ENCODE measurements at places on chromosomes 3 and 15.

GRCh38 chr3:141914311-141914710 is 37.9 kb downstream of the ATP1B3 start:
- no peak for DNase-seq

- no peak for DNase-seq
Measured at GRCh38 chr3:170359178-170359704, 1.7 kb downstream of the SKIL start.

DNA sequence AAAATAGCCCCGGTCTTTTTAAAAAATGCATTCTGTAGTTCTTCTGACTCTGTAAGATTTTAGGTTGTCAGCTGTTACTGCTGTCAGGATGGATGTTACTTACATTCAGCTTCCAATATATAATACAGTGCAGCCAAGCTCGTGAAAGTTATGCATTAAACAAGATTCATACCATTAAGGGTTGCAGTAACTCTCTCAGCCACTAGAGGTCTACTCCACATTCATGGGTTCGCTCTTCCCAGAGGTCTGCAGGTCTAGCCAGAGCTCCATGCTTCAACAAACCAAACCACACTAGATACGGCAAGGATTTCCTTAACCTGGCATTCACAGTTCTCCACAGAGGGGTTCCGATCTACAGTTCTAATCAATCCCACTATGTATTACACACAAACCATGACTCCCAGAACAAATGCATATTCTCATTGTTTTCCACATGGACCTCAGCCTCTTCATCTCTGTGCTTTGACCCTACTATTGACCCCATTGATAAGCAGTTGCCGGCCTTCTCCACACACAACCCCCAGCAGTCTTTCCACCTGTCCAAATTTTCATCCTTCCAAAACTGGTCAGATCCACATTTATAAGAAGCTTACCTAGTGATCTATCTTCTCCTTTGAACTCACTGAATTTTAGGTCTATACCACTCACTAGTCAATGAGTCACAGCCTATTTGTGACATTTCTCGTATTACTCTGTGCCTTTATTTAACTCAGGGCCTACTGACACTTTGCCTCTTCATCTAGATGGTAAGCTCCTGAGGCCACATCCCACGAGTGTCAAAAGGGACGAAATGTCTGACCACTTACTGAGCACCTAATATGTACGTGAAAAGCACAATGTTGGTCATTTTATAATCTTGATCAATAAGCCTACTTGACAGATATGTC is 33.7 kb downstream of the RORA start:
- no peak for DNase-seq

- no peak for DNase-seq
Measured at GRCh38 chr3:53353202-53353601, 5.9 kb upstream of the DCP1A start.

DNA sequence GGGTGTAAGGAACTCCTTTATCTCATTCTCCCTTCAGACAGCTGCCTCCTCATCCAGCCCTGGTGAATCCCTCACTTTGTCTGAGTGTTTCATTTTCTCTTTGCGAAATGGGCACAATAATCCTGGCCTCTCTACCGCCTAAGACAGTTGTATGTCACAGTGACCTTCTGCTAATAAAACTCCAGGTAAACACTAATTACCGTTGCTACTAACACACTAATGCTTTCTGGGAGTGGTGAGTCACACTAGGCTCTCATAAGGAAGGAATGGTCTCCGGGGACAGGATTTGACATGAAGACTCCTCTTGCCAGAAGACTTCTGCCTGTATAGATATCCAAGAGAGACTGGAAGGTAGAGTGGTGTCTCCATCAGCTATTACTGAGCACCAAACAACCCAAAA is 71.7 kb upstream of the SNRK start:
- no peak for DNase-seq

GRCh38 chr15:90001683-90002427 is 731 bp downstream of the ZNF710 start:
- no peak for DNase-seq

- DNase-seq = no peak
Measured at GRCh38 chr3:61300006-61300380, 48.7 kb upstream of the FHIT start.

GRCh38 chr15:66880380-66881155 is 178.5 kb downstream of the SMAD6 start:
- no peak for DNase-seq

DNA sequence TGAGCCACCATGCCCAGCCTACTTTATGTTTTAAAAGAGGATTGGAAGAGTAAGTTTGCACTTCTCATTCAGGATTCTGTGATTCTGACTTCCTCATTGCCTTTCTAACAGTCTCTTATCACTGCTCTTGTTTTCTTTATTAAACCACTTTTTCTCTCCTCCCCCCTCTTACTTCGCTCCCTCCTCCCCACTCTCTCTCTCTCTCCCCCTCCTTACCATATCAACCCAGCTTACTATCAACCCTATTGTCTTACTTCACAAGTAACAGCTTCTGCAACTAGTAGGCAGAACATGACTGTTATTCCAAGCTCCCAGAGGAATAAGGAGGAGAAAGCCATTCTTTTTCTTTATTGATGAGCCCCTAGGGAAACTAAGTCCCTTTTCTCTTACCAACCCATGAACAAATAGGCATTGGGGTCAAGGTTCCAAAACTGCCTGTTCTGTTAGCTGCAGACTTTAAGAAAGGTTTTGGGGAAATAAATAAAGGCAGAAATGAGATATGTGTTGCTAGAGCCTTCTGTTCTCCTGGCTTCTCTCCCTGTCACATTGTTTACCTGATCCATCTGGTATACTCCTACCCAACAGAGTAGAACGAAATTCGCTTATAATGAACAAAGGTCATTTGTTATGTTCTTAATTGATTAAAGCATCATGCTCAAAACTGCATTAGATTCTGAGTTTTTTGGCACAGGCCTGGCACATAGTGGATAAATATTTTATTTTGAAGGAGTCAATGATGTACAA is 56.4 kb upstream of the RASGRP1 start:
- no peak for DNase-seq

- DNase-seq = no peak
Measured at GRCh38 chr3:150253622-150254021, 154.5 kb upstream of the TSC22D2 start.

DNA sequence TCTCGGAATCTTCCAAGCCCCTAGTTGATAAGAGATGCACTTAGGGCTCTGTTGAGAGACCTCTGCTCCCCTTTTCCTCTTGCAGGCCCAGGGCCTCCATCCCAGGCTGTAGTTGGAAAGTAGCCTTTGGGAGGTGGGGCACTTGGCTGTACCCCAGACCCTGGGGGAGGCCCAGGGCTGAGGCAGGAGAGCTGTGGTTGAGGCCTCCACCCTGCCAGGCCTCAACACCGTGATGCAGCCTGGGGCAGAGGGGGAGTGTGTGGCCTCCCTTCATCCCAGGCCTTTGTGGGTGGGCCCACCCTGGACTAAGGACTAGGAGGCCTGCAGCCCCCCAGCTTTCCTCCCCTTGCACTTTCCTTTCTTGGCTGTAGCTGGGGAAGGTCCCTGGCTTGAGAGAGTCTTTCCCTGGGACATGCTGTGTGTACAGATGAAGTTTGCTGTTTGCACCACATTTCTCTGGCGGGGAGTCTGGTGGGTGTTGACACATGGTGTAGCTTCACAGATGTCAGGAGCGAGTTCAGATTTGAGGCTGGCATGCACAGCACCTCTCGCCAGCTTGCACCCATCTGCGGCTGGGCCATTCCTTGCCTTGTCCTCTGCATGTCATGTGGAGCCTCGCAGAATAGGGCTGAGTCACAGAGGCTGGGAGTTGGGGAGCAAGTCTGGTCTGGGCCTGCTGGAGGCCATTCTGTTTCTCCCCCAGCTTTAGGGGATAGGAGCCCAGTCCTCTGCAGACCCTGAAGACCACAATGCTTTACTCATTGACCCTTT is 13.7 kb downstream of the PLEKHO2 start:
- DNase-seq = no peak

- DNase-seq = no peak
Measured at GRCh38 chr3:183038221-183038620, 57.9 kb upstream of the DCUN1D1 start.

GRCh38 chr15:63035253-63035652 is 7.3 kb upstream of the TPM1 start:
- DNase-seq = no peak

- no peak for DNase-seq
Measured at GRCh38 chr3:154224366-154224765, 99.9 kb downstream of the DHX36 start.

DNA sequence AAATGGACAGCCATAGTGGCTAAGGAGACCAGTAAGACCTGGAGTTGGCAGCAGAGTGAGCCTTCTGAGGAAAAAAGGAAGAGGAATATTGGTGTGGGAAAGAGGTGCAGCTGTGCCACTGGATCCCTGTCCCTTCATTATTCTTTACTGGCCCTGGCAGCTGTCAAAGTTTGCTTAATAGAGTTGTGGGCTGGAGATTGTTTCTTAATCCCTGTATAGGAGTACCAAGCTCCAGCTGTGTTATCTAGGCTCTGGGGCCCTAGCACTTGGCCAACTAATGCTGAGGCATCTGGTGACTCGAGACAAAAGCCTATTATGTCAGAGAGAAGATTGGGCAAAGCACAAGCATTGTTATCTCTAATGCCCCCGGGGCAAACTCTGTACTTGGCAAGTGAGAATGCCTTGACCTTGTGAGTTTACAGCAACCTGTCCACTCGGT is 61.4 kb downstream of the ZNF609 start:
- no peak for DNase-seq

GRCh38 chr3:105809208-105809888 is 59.5 kb downstream of the CBLB start:
- no peak for DNase-seq

DNA sequence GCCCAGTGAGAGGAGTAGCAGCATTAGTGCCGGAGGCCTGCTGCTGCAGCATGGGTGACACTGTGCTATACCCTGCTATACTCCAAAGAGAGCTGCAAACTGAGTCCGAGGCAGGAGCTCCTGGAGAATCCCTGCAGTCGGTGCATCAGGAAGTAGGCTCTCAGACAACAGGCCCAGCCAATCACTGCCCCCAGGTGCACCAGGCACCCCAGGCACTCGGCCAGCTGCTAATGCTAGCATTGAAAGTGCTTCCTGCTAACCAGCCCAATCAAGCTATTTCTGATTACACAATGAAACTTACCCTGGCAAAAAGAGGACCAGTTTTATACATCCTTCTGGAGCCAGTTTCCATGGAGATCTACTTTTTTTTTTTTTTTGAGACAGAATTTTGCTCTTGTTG is 45.6 kb upstream of the IREB2 start:
- no peak for DNase-seq

DNA sequence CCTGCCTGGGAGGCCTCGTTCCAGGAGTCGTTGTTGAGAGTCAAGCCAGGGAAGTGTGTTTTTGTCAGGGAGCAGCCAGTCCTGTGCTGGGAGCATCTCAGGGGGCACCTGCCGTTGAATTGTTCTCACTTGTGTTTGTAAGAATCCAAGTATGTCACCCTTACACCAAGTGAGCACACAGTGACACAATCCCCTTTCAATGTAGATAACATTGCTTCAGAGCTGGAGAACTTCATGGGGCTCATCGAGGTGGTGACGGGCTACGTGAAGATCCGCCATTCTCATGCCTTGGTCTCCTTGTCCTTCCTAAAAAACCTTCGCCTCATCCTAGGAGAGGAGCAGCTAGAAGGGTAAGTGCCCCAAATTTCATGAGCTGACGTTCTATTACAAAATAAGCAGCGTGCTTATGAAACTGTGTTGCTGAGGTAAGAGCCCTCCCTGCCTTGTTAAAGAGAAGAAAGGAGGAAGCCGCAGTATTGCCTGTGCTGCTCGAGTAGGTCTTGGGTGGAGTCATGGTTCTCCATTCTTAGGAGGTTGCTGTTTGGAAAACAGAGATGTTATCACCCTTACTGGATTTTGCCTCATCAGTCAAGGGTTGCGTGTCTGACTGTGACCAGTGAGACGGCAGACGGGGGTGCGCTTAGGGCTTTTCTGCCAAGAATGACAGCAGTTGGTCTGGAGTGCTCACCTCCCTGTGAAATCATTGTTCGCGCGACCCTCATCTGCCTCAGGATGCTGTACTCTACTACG is 108.1 kb downstream of the PGPEP1L start:
- DNase-seq = no peak

GRCh38 chr3:161800985-161801559 is 304.5 kb downstream of the OTOL1 start:
- DNase-seq = no peak

DNA sequence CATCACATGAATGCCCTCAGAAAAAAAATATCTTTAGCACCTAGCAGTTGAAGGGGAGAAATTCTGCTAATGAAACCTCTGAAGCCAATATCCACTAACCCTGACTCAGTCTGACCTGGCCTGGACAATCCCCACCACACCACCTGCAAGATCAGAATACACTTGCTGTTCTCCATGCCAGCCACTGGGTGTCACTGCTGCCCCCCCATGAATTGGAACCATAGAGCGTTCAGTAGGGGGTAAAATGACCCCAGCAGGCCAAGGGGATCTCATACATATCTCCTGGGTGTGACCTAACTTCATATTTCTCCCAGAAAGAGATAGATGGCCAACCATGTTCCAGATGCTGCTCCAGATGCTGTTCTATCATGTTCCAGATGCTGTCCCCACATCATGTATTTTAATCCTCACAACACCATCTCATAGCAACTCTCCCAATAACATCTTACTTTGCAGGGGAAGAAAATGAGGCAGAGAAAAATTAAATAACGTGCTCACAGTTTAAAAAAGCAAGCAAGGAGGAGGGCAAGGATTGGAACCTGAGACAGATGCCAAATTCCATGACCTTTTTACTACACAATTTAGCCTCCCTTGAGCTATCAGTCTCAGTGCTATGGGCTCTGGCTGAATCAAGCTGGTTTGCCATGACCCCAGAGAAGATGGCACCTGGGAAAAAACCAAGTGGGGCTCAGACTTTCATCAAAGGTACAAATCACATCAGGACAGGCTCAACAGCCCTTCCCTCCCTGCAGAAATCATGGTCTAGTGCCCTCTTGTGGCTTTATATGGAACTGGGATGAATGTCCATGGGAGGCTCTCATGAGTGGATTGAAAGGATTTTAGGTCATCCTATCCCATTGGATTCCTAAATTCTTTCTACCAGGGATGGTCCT is 12.4 kb downstream of the NTRK3 start:
- DNase-seq = no peak

DNA sequence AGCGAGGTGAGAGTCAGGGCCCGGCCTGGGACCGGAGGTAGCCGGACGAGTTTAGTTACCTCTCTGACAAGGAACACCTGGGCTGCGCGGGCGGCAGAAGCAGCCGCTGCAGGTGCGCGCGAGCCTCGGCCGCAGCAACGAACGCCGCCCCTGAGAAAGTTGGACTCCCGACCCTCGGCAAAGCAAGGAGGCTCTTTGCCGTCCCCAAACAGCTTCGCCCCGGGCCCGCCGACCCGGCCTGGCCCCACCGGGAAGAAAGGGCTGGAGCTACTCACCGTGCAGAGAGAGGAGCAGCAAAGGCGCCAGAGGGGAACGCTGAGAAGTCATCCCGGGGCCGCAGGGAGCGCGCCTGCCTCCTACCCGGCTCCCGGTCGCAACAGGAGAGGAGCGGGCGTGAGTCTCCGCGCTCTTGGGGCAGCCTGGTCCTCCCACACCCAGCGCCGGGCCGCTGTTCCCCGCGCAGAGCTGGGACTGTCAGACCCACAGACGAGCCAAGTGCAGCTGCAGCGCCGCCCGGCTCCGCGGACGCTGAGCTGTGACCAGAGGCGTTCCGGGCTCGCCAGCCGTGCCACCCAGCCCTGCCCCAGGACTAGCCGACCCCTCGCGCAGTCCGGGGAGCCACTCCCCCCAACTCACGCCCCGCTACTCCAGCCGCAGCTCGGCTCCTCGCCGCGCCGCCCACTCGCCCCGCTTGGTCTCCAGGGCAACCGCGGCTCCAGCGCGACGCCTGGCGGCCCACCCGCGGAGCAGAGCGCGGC is at the start of gene IGSF11:
IGSF11 (minus strand) TSS at position 591 of the 758 bp plus-strand sequence; CDS start at position 327, 264 bp downstream.
- DNase-seq = peak; percentile 29

GRCh38 chr15:89780601-89781000 is 4.5 kb downstream of the MESP2 start:
- no peak for DNase-seq

Data from stimulated activated CD8-positive, alpha-beta memory T cell treated with anti-CD3 and anti-CD28 coated beads, Interleukin-4, amount 100 ng/mL, for 1 hour (primary cell).